HT1080 (cell line): ENCODE measurements at places on chromosomes 13 and 19. TPM values are rescaled to one million over a fixed set of nuclear protein-coding genes. Genes with fewer than 3 reads are reported as not detected.

ZNF563 gene
- total RNA-seq, result 0.13 TPM in 1 of 2 replicates, not detected in the other

LHB gene
- total RNA-seq, result not detected in 2 replicates

ZNF66 gene
- total RNA-seq, result not detected in 2 replicates

GJB2 gene
- total RNA-seq, result 13.6 and 15.5 TPM in 2 replicates

ZNF665 gene
- total RNA-seq, result not detected in 2 replicates

PSG6 gene
- not detected in 2 replicates for total RNA-seq

ANKRD24 gene
- 0.20 and 0.42 TPM in 2 replicates for total RNA-seq

CEACAM20 gene
- total RNA-seq, result not detected in 2 replicates

ZIC5 gene
- total RNA-seq, result 1.2 and 1.8 TPM in 2 replicates

SLC25A15 gene
- total RNA-seq, result 61.7 and 66.3 TPM in 2 replicates

ARID3A gene
- 4.3 and 8.0 TPM in 2 replicates for total RNA-seq

CACNA1A gene
- 0.10 and 0.53 TPM in 2 replicates for total RNA-seq

CGB8 gene
- total RNA-seq, result 5.8 and 11.3 TPM in 2 replicates

KLK6 gene
- total RNA-seq, result 0.20 TPM in 1 of 2 replicates, not detected in the other

SLC10A2 gene
- not detected in 2 replicates for total RNA-seq

PSG2 gene
- not detected in 2 replicates for total RNA-seq

IL17D gene
- total RNA-seq, result 1.7 and 1.8 TPM in 2 replicates

SIGLEC14 gene
- 1.4 and 1.8 TPM in 2 replicates for total RNA-seq

UBE2L5 gene
- total RNA-seq, result 0.08 TPM in 1 of 2 replicates, not detected in the other

WBP4 gene
- total RNA-seq, result 10.5 and 11.4 TPM in 2 replicates

ADGRE1 gene
- total RNA-seq, result 0.20 and 0.26 TPM in 2 replicates

GPR4 gene
- 0.03 and 0.10 TPM in 2 replicates for total RNA-seq
